Activated CD4-positive, alpha-beta T cell treated with anti-CD3 and anti-CD28 coated beads, Interleukin-2, amount 10 ng/mL, durations not matched to agents 7 days and 5 days (primary cell): ENCODE measurements at places on chromosomes 12 and 14. TPM values are rescaled to one million over a fixed set of nuclear protein-coding genes. Genes with fewer than 3 reads are reported as not detected.

DNA sequence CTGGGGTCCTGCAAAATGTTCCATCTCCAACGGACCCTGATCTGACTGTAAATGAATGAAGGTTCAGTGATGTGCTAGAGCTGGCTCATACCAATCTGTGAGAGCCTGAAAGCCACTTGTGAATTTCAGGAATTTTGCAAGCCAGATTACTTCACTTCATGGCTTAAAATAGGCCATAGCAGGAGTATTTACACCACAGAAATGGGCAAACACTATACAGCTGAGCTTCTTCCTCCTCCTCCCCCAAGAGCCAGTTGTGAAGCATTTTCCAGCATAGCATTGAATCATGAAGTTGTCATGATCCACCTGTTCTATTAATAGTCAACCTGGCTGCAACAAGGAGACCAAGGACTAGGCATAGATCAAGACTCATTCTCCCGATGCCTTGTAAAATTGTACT is 141.3 kb upstream of the RASSF8 start:
- no peak for DNase-seq

DNA sequence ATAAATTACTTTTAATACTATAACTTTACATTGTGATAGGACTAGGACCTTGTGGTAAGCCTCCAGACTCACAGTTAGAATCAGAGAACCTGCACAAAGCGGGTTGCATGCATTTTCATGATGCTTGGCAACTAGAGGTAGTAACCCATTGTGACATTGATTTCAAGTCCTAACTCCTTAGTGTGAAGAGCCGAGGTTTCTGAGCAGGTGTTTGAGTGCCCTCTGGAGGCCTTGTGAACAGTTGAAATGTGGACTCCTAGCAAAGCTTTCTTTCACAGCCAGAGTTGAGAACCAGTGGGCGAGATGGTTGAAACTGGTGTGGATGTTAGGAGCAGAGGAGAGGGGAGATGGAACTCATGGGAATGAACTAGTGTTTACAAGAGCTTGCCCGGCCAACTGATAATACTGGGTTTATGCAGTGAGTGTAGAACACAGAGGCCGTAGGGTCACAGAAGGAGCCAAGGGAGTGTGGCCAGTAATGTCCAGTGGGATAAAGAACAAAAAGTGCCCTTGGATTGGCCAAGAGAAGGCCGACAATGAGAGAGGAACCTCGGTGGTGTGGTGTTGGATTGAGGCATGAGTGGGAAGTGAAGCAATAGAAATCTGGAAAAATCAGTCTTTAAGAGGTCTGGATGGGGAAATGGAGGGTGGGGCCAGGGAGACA is 10.9 kb downstream of the ZNF664 start:
- peak; percentile 68 for DNase-seq

DNA sequence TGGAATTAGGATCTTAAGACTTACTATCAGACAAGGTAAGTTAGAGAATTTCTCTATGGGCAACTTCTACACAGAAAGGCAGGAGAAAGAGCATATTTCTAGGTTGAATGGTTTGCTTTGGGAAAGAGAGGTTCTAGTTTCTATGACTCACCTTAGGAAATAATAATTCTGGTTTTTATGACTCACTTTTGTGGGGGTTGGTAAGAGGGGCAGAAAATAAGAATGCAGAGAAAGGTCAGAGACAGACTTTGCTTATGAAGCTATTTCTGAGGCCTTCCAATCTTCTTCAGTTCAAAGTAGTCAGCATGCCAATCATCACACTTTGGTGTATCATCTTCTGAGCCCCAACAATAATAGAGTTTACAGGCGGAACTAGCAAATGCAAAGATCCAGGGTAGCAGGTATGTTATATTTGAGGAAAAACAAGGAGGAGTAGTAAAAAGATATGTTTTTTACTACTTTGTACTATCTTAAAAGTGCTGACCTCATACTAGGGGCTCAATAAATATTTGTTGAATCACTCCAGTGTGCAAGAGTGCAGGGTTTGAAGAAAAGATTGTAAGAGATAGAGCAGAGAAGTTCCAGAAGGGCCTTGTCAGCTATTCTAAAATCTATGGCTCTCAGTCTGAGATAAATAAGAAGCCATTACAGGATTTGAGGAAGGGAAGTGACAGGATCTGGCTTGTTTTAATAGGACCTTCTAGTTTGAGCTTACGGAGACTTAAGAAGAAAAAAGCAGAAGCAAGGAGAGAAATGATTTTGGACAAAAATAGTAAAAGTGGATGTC is 56.7 kb upstream of the LRFN5 start:
- DNase-seq: no peak

- DNase-seq: no peak
Observed at GRCh38 chr12:105915997-105916759, 222.6 kb downstream of the NUAK1 start.

- no peak for DNase-seq
Observed at GRCh38 chr14:54025661-54026060, 69.0 kb upstream of the BMP4 start.

DNA sequence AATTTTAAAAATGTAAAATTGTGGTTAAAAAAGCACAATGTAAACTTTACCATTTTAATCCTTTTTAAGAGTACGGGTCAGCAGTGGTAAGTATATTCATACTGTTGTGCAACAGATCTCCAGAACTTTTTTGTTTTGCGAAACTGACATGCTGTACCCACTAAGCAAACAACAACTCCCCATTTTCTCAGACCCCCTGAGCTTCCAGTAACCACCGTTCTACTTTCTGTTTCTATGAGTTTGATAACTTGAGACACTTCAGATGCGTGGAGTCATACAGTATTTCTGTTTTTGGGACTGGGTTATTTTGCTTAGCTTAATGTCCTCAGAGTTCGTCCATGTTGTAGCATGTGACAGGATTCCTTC is 38.0 kb downstream of the CHST11 start:
- peak; percentile 31 for DNase-seq

- no peak for DNase-seq
Observed at GRCh38 chr12:58177366-58177765, 236.0 kb downstream of the ATP23 start.

DNA sequence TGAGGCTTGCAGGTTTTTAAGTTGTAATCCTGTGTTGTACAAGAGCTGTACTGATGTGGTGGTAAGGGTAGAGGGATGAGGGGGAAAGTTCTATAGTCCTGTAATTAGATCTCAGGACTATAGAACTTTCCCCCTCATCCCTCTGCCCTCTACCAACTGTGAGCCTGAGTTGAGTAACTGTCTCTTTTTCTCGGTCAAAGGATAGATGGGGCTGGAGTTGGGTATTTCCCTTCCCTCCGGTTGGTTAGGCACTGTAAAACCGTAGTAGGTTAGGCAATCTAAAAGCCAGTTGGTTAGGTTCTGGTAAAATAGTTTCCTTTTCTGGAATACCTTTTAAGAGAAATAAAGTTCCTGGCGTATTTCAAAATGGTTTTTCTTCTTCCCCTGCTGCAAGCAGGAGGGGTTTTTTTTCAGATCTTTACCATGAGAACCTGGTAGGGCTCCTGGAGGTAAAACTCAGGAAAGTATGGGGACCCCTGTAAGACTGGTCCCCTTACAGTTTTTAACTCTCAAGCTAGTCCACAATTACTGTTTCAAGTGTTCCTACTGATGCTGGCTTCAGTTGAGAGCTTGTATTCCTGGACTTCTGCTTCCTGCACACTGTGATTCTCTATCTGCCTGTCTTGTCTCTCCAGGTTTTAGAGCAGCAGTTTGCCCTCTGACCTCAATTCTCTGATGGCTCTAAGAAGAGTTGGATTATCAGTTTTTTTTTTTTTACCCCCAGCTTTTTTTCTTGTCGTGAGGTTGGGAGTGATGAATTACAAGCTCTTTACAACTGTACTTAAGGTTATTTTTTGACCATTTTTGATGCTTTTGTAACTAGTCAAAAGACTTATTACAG is 58.7 kb downstream of the FUT8 start:
- no peak for DNase-seq

- DNase-seq: no peak
Observed at GRCh38 chr14:50400461-50400860, 3.8 kb upstream of the CDKL1 start.

GRCh38 chr12:38156497-38157245 is 159.9 kb upstream of the ALG10B start:
- DNase-seq: no peak

DNA sequence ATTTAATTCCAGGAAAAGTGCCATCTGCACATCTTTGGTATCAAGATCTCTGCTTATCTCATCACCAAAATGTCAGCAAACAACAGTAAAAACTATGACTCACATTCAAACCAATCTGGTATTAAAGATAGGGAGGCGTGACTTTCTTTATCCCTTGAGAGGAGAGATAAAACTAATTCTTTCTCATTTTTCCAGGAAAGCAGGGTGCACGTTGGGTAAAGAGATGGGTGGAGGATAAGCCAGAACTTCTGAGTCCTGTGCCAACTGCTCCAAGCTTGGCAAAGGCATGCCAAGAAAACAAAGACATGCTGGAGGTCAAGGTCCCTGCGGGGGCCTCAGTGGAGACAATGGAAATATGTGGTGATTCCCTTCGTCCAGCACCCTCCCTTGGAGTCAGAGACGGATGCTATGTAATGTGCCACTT is 225.8 kb upstream of the PLXNC1 start:
- no peak for DNase-seq

- DNase-seq: no peak
Observed at GRCh38 chr12:27970401-27971120, 2.0 kb downstream of the PTHLH start.

DNA sequence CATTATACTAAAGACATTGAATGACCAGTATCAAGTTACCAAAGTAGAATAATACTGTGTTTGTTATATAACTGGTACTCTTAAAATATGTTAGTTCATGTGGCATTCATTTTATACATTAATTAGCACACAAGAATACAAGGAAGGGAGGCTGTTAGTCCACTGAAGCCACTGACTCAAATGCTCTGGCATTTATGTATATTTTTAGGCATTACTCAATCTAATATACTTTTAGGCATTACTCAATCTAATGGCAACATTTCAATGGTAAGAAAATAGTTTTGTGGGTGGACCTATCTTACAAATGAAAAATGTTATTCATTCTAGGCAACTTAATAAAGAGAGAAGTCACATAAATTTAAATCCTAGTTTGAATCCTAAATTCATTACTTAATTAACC is 874.4 kb upstream of the USP15 start:
- no peak for DNase-seq

- no peak for DNase-seq
Observed at GRCh38 chr12:21538061-21538653, 12.1 kb downstream of the SPX start.

DNA sequence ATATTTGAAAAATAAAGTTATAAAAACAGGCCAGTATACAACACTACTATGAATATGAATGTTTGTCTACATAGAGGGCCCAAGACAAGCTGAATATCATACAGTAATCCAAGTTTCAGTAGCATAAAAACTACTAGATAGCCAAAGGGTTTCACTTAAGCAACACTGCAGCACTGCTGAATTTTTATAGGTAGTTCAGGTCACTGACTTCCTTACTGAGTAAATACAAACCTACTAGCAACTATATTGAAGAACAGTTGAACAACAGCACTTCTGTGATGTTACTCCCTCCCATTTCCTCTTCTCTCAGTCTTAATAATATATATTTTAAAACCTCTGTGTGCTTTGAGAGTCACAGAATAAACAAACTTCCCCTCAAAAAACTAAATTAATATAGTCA is 42.7 kb downstream of the GTF2A1 start:
- no peak for DNase-seq

GRCh38 chr12:121805171-121806008 is 1.6 kb downstream of the SETD1B start:
- DNase-seq: no peak

GRCh38 chr12:124577986-124578385 is 10.6 kb upstream of the NCOR2 start:
- no peak for DNase-seq

DNA sequence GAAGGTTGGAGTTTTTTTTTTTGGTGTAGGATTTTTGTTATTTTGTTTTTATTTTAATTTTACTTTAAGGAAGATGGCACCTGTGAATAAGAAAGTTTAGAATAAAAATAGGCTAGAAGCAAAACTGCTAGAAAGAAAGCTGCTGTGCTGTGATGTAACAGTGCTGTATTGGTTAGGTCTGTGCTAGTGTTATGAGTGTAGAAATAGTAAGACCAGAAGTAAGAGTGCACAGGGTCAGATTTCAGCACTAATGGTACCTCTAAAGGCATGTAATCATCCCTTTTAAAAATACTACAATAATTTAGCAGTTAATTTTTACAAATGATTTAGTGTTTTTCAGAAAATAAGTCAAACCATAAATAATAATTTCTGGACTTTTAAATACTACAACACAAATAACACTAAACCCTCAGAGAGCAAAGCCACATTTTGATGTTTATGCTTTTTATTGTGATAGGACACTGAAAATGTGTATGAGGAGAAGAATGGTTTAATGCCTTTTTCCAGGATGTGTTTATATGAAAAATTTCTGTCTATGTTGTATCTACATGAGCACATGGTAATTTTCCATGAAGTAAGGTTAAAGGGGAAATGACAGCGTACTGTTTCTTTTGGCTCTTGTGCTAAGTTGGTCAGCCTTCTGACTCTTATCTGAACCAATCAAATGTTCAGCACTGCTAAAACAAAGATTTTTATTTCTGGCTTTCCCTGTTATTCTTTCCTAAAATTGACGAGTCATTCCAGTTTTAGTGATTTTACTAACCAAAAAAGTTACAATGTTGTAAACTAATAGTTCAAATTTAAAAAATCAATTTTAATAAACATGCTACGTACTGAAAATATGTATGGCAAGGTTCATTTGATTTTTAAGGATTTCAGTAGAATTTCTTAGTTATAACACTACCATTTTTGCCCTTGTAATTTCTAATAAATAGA is 96.1 kb downstream of the PPHLN1 start:
- DNase-seq: no peak

- DNase-seq: no peak
Observed at GRCh38 chr14:90109858-90110257, 48.1 kb downstream of the KCNK13 start.

DNA sequence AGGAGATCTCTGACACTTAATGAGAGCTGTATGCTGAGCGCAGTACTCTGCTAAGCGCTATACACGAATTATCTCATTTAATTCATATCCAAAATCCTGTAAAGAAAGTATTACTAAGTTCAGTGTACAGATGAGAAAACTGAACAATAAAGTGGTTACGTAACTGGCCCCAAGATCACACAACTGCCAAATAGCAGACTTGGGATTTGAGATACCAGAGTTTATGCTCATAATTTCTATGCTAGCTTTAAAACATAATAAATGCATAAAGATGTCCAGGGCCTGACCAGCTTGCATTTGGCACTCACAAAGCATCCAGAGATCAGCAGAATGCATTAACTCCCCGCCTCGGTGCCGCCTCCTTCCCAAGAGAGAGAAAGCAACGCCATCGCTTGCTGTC is 83.2 kb upstream of the PWP1 start:
- no peak for DNase-seq

KRT7 gene
- total RNA-seq: 2.2 TPM

FRS2 gene
- total RNA-seq: 18.4 TPM

AKAP5 gene
- 0.89 TPM for total RNA-seq

PZP gene
- total RNA-seq: not detected

IL22 gene
- 0.69 TPM for total RNA-seq

LYZ gene
- total RNA-seq: not detected

TMEM229B gene
- total RNA-seq: 24.3 TPM

KCNJ8 gene
- not detected for total RNA-seq

IFI27L1 gene
- 31.6 TPM for total RNA-seq

PCNX1 gene
- total RNA-seq: 56.6 TPM

RAB5B gene
- 56.9 TPM for total RNA-seq
